ENCODE measurements at places on chromosomes 2 and 18.

GRCh38 chr2:79799729-79800128, 286.9 kb downstream of the CTNNA2 start:
- DNase-seq: no peak

DNA sequence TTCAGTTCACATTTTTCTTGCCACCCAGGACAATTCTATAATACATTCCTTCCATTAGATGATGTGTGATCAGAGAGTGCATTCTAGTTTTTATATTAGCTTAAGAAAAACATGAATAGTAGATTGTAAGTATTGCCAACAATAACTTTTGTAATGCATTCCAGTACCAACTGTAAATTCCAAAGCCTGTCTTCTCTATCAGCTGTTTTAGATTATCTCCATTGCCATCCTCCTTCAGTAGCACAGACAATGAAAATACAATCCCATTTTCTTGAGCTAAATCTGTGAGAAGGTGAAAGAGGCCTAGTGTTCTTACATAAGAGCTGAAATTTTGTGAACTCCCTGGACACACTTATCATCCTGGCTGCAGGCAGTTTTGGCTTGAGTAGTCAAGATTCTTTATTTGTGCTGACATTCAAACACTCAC, 103.9 kb downstream of the CCBE1 start:
- no peak for DNase-seq

DNA sequence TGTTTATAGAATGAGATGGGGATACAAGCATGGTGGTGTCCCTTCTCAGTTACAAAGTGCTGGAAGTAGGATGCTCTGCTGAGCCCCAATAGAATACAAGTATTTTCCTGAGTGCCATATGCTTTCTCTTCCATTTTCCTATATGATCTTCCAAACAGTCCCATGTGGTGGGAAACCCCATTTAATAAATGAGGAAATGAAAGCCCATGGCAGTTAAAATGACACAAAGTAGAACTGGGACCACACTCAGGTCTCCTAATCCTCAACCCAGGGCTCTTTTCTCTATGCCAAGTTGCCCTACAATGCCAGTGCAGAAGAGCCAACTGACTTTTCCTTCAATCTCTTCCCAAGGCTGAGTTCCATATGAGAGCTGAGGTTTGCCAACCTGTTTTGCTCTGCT, 210.2 kb upstream of the FBXO11 start:
- DNase-seq: no peak

DNA sequence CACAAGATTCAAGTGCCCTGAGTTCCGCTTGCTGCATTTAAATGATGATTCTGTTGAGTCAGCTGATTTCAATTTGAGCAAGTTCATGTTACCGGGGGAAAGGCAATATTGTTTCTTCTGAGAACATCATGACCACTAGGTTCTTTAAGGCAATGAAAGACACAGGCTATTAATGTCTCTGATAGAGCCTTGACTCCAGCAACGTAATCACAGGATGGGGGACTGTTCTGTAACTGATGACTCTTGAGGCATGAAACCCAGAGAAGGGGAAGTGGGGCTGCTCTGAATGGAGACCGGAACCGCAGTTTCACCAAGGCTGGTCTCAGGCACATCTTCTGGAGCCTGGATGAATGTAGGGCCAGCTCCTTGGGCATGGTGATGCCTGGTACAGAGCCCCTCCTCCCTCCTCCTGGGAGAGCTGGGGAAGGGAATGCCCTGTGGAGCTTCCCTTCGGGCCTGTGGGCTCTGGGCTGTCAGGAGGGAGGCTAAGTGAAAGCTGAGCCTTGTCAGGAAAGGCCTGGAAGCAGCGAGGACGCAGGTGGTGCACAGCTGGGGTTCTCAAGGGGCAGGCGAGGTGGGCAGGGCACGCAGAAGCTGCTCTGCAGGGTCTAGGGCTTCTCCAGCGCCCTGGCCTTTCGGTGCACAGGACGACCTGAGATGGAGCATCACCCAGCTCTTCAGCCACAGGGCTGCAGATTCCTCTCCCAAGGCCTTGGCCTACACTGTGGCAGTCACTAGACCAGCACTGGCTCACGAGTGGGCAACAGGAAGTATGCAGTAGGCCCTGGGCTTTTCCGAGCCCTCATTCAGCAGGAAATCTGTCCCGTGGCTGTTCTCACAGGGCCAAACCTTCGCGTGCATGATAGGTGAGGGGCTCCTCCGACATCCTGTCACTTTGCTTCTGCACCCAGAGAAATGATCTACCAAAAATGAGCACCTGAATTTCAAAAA, 36.6 kb upstream of the PRLH start:
- no peak for DNase-seq

DNA sequence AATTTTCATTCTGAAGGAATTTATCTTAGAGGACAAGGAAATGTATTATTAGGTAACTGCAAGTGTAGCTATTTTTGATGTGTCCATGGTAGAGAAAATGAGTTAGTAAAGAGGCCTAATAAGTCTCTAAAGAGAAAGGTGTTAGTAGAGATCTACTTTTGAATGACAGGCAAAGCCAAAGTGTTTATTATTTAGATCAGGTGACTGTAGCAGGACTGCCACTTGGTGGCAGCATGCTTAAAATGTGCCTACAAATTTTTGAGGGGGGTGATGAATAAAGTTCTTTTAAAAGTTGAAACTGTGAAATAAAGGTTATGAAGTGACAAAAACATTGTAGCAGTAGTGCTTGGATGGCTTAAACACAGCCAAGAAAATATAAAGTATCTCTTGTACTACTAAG, 421.5 kb upstream of the MEIS1 start:
- no peak for DNase-seq

- DNase-seq: peak; percentile 14
Measured at GRCh38 chr2:95728878-95729596, 137.2 kb downstream of the TRIM43 start.

DNA sequence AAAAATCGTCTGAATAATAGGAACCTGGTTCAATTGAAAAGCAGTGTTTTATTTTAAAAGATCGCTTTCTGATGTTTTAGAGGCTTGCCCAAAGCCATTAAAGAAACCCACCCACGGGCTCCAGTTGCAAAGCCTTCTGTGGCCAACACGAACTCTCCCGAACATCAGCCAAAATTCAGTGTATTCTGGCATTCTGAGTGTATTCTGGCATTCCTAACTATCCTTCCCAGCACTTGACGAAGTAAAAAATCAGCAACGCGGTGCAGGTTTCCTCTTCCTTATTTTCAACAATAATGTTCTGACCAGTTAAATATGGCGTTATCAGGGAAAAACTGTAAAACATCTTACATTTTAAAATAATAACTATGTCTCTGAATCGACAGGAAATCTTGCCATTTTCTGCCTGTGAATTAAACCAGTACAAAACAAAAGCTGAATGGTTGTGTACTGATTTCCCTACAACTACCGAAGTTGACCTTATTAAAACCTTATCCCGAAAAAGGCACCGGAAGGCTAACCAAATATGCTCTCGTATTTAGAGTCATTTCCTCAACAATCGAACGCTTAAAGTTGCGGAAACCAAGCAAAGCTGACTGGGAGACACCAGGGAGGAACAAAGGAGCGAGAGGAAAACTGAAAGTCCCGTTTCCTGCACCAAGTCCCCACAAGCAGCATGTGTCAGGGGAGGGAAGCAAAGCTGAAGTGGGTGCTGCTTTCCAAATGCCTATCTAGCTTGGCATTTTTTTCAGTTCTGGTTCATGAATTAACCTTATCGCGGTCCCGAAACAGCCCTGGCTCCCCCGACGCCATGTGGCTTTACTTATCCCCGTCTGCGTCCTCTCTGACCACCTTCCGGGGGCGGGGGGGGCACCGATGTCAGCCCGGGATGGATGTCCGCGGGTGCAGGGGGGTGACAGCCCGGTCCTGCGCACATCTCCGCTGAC, 44.3 kb downstream of the ZNF516 start:
- DNase-seq: no peak

DNA sequence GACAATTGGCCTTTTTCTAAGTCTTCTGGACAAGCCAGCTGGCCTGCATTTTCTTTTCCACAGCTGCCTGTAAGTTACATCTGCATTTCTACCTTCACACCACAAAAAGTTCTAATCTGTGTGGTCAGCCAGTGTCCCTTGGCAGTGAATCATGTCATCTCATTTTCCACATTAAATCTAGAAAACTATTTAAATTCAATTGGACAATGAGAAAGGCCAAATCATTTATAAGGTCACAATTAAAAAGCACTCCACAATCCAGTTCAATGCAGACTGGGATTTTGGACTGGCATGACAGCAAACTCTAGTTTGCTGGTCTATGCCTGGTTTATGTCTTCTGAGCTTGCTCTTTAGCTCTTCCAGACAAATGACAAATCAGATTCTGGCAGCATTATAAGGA, 494.2 kb upstream of the SPHKAP start:
- no peak for DNase-seq

GRCh38 chr2:155256803-155257202, 558.3 kb downstream of the KCNJ3 start:
- no peak for DNase-seq

DNA sequence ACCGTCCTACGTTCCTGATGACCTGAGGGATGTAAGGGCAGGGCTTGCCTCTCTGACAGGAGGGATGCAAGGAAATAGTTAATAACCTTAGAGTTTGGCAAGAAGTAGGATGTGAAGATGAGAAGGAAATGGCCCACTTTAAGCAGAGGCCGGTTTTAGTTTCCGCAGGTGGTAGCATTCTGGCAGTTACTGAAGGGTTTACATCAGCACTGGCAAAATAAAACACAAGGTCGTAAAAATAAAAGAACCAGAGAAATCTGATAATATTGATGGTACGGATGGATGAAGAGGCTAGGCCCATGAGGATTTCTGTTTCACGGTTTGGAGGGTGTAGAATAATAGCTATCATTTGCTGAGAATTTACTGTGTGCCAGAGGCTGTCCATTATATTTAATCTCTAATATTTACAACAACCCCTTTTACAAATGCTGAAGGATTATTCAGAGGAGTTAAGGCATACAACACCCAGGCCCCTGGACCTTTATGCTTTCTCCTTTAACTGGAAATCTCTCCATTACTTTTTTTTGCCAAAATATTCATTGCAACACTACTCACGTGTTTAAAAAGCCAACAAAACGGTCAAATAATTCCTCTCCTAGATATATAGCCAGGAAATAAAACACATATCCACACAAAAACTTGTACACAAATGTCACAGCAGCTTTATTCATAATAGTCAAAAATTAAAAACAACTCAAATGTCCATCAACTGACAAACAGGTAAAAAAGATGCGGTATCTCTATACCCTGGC, 28.5 kb downstream of the DAPL1 start:
- no peak for DNase-seq

- no peak for DNase-seq
Measured at GRCh38 chr2:71551631-71551915, 98.2 kb downstream of the DYSF start.

DNA sequence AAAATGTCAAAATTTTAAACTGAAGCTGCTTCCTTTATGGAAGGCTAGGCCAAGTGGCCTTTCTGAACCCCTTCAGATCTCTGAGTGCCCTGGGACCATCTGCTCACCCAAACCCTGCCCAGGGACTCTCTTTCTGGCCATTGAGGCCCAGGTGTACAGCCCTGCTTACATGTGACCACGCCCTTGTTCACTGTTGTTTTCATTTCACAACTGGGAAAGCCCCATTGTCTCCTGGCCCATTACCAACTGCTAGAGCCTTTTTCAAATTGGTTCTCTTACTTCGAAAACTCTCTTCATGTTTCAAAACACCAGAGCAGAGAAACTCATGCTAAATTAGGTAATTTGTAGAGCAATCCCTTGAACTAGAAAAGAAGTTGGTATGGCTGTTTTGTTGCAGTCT, 219.5 kb upstream of the TANK start:
- no peak for DNase-seq

GRCh38 chr2:105072039-105072438, 34.2 kb downstream of the MRPS9 start:
- DNase-seq: no peak

DNA sequence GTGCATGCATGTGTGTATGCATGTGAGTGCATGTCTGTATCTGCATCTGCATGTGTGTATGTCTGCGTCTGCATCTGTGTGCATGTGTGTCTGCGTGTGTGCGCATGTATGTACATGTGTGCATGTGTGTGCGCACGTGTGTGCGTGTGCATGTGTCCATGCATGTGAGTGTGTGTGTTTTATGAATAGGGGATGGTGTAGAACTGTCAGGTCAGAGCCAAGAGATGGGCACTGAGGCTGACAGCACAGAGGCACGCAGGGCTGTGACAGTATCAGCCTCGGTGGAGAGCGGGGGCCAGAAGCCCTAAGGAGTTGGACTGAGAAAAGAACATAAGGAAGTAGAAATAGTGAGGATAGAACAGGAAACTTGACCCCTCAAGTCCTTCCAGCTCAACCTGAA, 494.0 kb upstream of the MYT1L start:
- DNase-seq: peak; percentile 3

DNA sequence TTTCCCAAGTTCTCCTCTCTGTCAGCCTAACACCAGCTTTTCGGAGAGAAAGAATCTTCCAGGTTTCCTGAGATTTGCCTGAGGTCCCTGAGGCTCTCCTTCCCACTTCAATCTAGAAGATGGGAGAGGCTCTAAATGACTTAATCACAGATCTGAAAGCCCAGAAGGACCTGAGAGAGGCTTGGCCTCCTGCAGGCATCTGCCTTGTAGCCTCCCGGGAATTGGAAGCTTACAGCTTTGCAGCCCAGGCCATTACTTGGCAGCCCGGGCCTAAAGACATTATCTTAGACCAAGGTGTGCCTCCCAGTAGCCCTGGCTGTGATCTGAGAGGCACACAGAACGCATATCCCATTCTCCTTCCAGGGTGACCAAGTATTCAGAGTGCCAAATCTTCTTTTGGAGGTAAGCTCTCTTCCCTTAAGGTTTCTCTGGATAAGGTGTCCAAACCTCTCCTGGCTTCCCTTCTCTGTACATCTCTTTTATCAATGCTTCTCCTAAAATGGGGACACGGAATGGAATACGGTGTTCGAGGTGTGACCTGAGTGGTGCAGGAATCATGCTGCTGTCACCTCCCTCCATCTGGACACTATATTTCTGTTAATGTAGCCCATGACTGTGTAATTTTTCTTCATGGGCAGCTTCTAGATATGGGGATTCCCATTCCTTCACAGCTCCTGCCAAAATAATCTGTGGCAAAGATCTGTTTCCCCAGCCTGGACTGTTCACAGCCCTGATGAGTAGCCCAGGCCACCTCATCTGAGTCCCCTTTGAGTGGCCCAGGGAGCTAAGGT, 16.0 kb downstream of the CTIF start:
- no peak for DNase-seq

DNA sequence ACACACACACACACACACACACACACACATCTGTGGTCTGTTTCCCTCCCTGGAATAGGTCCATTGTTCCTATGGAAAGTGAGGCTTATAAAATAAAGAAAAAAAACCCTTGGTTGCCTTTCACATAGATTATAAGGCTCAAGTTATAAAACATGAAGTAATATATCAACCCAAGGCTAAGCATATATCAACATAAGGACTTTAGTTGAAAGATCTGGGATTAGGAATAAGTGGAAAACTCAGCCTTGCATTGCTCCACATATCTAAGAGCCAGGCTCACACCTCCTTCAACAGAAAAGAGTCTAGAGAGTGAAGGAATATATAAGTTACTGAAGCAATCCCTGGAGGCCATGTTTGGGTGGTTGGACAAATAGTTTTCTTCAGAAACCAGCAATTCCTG, 235.0 kb downstream of the SUCLG1 start:
- DNase-seq: no peak

Measured in stimulated activated CD4-positive, alpha-beta T cell treated with anti-CD3 and anti-CD28 coated beads, Interleukin-2, amount 100 ng/mL, for 24 hours (primary cell).